Progenitor cell of endocrine pancreas (in vitro differentiated cells): ENCODE measurements at places on chromosomes 1 and 21. TPM values are rescaled to one million over a fixed set of nuclear protein-coding genes. Genes with fewer than 3 reads are reported as not detected.

HAPLN2 gene
- total RNA-seq = 0.38 and 0.93 TPM in 2 replicates

CHAF1B gene
- 9.1 and 11.7 TPM in 2 replicates for total RNA-seq

C1QC gene
- not detected in 2 replicates for total RNA-seq

ASH1L gene
- 49.7 and 51.3 TPM in 2 replicates for total RNA-seq

TRIM67 gene
- total RNA-seq = 0.05 and 0.09 TPM in 2 replicates

DNA sequence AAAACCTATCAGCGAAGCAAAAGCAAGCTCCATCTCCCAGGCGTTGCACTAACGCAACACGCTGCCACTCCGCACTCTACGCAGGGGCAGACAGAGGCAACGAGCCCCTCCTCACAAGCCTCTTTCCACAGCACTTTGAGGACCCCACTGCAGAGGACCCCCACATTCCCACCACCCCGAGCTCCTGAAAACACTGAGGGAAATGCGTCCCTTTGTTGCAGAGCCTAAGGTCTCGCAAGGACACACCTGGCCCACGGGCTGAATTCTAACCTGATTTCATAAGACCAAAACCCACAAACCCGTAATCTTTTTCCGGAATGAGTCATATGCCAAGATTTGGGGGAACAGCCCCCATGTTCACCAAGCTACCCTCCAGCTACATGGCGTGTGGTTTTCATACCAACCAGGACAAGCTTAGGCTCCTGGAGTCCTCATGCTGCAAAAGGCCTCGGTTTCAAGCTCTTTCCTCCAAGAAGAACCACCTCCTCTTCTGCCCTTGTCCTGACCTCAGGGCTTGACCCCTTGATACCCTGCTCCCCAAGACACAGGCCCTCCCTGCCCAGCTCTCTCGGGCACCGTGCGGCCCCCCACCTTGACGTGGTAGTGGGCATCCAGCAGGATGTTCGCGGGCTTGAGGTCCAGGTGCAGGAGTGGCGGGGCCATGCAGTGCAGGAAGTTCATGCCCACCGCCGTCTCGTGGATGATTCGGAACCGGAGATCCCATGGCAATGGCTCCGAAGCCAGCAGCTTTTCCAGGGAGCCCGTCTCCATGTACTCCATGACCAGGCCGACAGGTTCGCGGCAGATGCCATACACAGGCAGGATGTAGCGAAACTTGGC is 10.7 kb downstream of the RIPK4 start:
- DNase-seq = no peak

GRCh38 chr1:204673909-204674649 is 11.5 kb downstream of the LRRN2 start:
- DNase-seq = no peak

GRCh38 chr21:34029743-34030528 is 43.4 kb upstream of the MRPS6 start:
- no peak for DNase-seq

- no peak for DNase-seq
These were observed 5.3 kb downstream of the ARF1 start for GRCh38 chr1:228087771-228088251.

DNA sequence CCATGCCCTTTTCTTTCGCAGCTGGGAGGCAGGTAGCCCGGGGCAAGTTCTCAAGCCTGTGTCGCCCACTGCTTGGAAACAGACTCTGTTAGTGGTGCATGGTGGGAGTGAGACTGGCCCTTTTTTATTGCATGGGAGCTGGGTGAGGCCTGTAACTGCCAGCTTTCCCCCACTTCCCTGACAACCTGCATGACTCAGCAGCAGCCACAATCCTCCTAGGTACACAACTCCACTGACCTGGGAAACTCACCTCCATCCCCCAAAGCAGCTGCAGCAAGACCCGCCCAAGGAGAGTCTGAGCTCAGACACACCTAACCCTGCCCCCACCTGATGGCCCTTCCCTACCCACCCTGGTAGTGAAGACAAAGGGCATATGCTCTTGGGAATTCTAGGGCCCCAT is 25.8 kb downstream of the PIGP start:
- DNase-seq = no peak

DNA sequence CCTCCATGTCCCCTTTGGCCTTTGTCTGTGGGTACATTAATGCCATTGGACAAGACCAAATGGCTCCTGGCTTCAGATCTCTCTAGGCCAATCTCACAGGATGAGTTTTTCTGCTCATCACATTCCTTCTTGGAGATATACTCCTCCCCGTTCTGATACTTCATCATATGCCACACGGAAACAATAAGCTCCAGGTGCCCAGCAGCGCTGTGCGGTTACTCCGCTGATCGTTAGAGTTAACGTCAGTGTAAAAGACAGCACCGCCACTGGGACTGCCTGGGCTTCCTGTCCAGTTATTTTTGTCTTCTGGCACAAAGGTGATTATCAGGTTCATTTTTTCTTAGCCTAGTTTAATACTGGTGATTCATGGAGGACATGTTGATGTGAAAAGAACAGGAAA is 22.5 kb downstream of the CACHD1 start:
- no peak for DNase-seq

GRCh38 chr1:244941121-244941520 is 76.8 kb upstream of the HNRNPU start:
- no peak for DNase-seq

DNA sequence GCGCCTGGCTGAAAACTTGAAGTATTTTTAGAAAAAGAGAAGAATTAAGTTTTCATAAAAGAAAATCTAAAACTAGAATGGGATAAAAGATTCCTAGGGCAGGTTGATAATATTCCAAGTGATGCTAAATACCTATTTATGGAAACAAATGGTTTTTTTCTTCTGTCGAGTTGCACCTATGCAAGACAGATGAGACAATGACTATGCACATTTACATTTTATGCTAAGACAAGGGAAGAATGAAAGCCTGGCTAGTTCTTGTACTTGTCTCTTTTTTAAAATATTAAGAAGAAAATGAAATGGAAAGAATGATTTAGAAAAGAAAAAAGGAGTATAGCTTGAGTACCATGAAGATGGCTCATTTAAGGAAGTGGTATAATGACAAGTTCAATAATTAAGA is 24.4 kb upstream of the USP24 start:
- no peak for DNase-seq

DNA sequence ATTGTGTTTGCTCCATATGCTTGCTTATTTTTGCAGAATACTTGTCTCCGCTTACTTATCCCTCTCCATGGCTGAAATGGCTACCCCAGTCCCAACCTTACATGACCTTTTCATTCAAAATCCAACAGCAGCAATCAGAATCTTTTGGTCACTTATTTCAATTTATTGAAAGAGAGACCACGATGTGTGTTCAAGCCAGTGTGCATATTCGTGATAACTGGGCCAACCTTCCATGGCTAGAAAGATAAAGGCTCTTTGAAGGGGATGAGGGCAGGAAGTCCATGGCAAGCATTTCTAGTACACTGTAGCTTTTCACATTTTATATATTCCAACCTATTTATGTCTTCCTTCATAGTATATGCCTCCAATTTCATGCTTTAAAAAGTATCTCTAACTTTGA is 23.1 kb downstream of the HSD11B1 start:
- no peak for DNase-seq

GRCh38 chr1:206105464-206105995 is 11.7 kb downstream of the AVPR1B start:
- DNase-seq = no peak

DNA sequence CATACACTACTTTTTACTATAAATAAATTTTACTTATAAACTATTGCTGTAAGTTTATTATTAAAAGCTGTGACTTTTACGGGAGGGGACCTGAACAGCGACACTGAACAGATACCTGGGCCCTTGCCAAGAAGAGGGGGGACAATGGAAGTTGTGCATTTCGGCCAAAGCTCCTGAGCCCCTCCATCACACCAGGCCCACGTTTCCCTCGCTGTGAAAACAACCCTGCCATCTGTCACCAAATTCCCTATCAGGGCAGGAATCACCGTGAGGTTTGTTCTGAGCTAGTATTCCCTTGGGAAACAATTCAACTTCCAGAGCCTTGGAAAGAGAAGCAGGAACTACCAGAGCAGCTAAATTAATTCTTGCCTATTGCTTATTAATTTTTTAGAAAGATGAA is 37.0 kb downstream of the VTCN1 start:
- DNase-seq = no peak

DNA sequence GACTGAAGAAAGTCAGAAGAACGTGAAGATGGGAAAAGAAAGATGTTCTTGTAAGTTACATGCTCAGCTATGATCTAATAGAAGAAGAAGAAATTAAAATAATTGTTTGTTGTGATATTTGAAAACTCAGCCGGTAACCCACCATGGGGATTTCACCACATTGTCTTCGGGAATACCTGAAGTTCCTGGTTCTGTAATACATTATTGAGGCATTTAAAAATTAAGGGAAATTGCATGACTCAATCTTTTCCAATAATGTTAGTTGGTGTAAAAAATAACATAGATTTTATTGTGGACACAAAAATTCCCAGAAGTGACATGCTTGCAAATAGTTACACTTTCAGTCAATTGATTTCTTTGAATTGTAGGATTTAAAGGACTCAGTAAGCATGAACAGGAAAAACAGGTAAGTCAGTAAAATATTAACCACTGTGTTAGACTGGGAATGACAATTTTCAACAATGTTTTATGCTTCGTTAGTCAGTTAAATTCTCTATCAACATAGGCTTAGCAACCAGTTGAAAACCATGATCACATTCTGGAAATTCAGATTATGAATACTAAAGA is 745.1 kb downstream of the LTN1 start:
- no peak for DNase-seq

DNA sequence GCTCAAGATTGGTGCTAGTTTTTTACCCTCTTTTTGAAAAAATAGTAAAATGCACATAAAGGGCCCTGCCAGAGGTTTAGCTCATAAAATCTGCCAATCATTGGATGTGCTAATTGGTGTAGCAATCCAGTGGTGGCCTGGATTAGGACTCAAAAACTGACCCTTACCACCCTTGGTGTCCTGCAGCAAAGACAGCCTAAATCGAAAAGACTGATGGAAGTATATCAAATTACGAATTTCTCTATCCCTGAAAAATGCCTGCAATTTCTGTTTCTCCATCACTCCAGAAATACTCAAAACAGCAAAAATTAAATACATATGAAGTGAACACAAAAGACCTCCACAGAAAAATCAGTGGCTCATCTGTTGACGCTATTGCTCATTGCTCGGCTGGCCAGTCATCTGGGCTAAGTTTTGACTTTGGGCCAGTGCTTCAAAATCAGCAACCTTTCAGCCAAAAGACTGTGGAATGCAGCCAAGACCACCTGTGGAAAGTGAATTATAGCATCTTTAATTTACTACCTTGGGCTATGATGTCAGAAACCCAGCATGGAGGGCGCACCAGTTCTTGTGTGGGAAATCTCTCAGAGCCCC is 30.0 kb downstream of the WLS start:
- no peak for DNase-seq

DNA sequence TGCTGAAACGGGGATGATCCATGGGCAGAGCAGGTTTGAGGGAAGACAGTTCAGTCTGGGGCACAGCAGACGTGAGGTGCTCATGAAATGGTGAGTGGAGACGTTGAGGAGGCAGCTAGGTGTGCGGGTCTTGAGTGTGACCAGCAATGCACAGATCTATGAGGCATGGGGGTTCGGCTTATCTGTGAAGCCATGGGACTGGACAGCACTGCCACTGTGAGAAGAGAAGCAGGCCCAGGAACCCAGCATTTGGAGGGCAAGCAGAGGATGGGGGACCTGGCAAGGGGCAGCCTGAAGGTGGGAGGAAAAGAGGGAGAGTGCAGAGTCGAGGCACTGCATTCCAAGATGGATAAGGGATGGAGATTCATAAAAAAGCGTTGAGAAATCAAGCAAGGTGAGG is 8.0 kb downstream of the CSF1 start:
- DNase-seq = no peak

GRCh38 chr1:43288058-43288784 is 2.8 kb upstream of the C1orf210 start:
- no peak for DNase-seq

- DNase-seq = no peak
These were observed 221.4 kb upstream of the L1TD1 start for GRCh38 chr1:61973100-61973837.

DNA sequence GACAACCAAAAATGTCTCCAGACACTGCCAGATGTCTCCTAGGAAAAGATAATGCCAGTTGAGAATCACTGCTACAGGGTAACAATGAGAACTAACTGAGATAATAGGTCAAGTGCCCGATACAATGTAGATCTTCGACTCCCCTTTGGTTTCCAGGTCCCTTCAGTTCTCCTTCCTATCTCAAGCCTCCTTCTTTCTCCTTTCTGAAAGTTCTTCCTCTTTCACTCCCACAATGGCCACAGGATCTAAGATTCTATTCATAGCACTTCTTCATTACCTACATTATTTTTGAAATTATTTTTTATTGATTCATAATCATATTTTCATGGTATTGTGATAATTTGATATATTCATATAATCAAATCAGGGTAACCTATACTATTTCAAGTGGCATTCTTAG is 6.3 kb downstream of the PFDN2 start:
- no peak for DNase-seq

DNA sequence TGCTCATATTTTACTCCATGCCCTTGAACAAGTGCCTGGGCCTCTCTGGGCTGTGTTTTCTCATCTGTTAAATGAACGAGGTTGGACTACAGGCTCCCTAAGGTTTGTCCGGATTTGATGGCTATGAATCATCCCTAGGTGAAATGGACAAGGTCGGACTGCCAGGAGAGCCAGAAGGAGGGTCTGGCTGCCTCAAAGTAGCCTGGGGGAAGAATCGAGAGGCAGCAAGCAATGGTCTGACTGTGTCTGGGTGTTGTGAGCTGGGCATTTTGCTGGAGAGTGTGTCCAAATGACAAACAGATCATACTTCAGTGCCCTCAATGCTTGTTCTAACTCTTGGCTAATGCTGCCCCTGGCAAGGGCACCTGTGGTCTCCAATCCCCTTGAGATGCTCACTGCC is 730.9 kb downstream of the PTPRU start:
- no peak for DNase-seq

- DNase-seq = no peak
These were observed 14.5 kb downstream of the CFHR4 start for GRCh38 chr1:196902344-196902743.

DNA sequence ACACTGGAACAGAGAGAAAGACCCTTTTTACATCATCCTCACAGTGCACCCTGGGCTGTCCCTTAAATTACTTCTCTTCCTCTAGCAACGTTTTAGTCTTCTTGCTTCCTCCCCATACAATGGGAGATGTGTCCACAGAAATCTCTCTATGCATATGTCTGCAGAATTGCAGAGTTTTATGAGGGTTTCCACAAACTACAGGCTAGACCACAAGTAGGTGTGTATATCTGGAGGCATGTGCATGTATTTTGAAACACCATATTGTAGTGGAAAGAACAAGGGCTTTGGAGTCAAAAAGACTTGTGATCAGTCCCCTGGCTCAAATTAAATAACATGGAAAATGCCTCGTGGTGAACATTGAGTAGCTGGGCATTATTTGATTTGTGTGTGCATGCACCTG is 121.3 kb upstream of the IPO9 start:
- DNase-seq = no peak

DNA sequence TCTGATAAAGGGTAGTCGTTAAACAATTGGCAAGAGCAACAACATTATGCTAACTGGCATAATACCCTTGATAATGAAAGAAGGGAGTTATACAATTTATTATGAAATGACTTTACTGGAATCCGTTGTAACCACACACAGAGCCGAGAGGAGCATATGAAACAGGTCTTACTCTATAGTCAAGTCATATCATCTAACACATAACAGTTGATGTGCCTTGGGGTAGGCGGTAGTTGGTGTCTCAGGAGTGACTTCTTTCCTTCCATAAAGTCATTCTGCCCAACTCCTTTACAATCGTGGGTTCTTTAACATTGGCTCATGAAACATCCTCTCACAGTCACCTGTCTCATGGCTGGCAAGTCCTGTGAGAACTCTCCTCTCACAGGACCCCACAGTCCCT is 225.2 kb downstream of the LTN1 start:
- no peak for DNase-seq

GRCh38 chr1:9181990-9182783 is 52.4 kb upstream of the H6PD start:
- DNase-seq = peak; percentile 32
